ENCODE measurements at places on chromosomes 13 and 19. TPM values are rescaled to one million over a fixed set of nuclear protein-coding genes. Genes with fewer than 3 reads are reported as not detected.
A peak's percentile ranks its signal among the peaks of the same experiment; 100 is the strongest.

- DNase-seq = peak; percentile 12
Observed at GRCh38 chr13:81406639-81407292, 1065.8 kb upstream of the SPRY2 start.

GRCh38 chr13:46022481-46022880 lies 30.1 kb downstream of the ZC3H13 start:
- no peak for DNase-seq

GRCh38 chr13:73372666-73373627 lies 314.1 kb downstream of the KLF5 start:
- DNase-seq = no peak

NCCRP1 gene
- polyA plus RNA-seq = 0.33 TPM

DNA sequence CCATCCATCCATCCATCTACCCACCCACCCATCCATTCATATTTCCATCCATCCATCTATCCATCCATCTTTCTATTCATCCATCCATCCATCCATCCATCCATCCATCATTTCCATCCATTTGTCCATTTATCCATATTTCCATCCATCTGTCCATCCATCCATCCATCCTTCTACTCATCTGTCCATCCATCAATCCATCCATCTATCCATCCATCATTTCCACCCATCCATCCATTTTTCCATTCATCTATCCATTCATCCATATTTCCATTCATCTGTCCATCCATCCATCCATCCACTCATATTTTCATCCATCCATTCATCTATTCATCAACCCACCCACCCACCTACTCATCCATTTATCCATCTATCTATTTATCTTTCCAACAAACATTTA lies 229.6 kb downstream of the TEX29 start:
- no peak for DNase-seq

DNA sequence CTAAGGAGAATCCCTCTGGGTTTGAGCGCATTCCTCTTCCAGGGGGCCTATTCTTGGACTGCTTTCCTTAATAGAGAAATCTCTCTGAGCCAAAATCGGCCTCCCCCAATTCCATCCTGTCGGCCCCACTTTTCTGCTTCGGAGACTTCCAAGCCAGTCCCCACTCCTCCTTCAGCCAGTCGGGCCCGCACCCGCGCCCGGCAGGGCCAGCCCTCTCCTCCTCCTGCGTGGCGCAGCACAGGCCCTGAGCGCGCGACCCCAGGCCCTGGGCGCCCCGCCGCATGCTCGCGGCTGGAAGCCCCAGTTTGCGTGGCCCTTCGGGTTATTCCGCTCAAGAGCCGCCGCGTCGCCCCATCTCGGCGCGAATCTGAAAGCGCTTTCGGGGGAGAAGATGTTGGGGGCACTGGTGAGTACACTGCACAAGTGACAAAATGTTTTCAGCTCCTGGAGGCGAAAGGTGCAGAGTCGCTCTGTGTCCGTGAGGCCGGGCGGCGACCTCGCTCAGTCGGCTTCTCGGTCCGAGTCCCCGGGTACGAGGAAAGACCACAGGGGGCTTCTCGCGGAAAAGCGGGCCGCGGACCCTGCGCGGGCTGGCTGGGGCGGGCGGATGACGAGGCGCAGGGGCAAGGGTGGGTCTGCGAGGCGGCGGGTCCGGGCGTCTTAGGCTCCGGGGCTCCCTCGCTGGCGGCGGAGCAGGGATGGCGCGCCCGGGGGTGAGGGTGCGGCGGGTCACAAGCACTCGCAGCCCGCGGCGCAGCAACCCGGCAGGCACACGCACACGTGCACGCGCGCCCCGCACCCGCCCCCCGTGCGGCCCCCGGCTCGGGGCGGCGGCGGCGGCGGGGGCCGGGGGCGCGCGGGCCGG lies at the start of gene IL17D:
Gene IL17D (plus strand): TSS at position 785 of the 865 bp plus-strand sequence. CDS start 303 bp downstream, outside the sequence.
- no peak for DNase-seq

DNA sequence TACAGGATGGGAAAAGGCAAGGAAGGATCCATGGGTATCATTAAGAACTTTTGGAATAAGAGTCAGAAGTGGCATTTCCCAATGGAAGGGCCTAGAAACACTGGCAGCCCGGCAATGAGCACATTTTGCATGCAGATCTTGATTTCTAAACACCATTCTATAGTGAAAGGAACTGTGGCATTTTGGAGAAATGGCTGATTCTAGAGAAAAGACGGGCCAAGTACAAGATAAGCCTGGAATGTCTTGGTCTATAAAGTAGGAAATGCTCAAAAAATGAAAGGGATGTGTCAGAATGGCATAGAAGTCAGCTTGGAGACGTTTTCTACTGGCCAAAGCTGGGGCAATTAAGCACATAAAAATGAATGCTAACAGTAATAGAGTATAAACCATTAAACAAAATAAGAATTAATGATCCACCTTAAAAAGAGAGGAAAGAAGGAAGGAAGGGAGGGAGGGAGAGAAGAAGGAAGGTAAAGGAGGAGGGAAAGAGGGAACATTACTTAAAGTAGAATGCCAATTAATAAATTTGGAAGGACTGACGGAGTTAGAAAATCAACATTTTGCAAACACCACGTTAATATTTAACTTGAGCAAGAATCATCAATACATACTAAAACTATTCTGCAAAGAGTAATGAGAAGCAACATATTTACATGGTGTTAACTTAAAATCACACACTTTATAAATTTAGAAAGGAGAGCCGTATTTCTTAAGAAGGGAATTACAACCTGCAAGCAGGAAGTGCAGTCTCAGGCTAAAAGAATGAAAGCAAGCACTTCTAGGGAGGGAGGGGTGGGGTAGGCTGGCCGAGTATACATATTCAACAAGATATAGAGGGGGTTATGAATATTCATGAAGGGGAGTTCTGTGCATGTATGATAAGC lies 78.9 kb downstream of the ANKRD10 start:
- no peak for DNase-seq

CYP2S1 gene
- 68.1 TPM for polyA plus RNA-seq

- no peak for DNase-seq
Observed at GRCh38 chr13:37065890-37066526, 6.5 kb upstream of the SUPT20H start.

- no peak for DNase-seq
Observed at GRCh38 chr13:79360095-79360494, 46.0 kb downstream of the RBM26 start.

MAST3 gene
- 27.9 TPM for polyA plus RNA-seq

- DNase-seq = peak; percentile 58
Observed at GRCh38 chr19:14554382-14554812, 17.5 kb downstream of the NDUFB7 start.

- no peak for DNase-seq
Observed at GRCh38 chr19:18021121-18021755, 13.3 kb downstream of the ARRDC2 start.

- DNase-seq = peak; percentile 90
Observed at GRCh38 chr19:44752816-44753625, 4.5 kb downstream of the BCL3 start.

- no peak for DNase-seq
Observed at GRCh38 chr19:41457241-41457640, 14.3 kb downstream of the ERICH4 start.

DNA sequence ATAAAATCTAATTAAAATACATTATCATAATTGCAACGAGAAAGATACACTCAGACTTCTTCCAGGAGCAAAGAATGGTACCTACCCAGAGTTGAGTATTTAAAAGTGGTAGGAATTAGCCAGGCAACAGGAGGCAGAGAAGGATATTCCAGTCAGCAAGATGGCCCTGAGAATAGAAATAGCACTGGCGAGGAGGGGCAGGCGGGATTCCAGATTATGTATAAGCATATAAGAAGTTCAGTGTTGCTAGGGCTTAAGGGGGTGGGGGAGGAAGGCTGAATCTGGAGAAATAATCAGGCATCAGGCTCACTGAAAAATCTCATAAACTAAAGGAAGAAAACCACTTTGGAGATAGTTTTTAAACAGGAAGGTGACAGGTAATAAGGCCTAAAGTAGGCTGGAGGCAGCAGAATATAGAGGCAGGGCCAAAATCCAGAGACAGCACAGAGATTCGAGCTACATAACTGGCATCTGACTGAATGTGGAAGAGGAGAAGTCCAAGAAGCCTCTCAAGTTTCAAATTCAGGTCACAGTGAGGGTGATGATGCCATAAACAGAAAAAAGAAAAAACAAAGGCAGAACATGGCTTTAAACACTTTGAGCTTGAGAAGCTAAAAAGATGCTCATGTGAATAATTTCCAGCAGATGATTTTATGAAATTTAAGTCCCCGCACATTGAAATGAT lies 7.5 kb downstream of the KPNA3 start:
- no peak for DNase-seq

HCST gene
- polyA plus RNA-seq = 11.1 TPM

GRCh38 chr19:48394331-48395169 lies 1.1 kb downstream of the GRIN2D start:
- DNase-seq = no peak

FFAR1 gene
- polyA plus RNA-seq = 1.8 TPM

CBLC gene
- polyA plus RNA-seq = 49.5 TPM

DNA sequence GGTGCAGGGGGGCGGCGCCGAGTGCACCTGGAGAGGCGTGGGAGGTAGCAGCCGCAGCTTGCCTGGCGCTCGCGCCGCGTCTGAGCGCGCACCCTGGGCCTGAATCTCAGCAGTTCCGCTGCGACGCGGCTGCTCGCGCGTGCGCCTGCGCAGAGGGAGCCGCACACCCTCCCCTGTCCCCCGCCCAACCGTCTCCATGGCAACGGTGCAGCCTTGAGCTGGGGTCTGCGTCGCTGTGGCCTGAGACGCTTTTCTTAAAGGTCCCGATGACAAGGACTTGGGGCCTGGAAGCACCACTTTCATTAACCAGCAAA lies at the start of gene PNMA8B:
Gene PNMA8B (minus strand): TSS at position 82 of the 314 bp plus-strand sequence. CDS start 402 bp downstream, outside the sequence.
- DNase-seq = peak; percentile 62

DNA sequence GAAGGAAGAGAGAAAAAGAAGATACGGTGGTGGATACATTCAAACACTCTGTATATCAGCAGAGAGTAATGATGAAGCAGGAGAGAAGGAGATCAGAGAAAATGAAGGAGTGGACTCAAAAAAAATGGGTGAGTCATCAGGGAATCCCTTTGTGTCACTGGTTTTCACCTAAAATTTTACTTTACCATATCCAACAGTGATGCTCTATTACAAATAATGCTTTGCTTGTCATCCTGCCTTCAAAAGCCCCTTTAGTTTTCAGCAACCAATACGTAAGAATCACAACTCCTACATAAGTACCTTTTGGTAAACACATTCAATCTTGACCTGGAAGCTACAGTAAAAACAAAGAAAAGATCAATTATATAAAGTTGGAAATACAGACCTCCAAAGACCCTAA lies 88.8 kb downstream of the ENOX1 start:
- DNase-seq = no peak

OSCAR gene
- 0.31 TPM for polyA plus RNA-seq

DNA sequence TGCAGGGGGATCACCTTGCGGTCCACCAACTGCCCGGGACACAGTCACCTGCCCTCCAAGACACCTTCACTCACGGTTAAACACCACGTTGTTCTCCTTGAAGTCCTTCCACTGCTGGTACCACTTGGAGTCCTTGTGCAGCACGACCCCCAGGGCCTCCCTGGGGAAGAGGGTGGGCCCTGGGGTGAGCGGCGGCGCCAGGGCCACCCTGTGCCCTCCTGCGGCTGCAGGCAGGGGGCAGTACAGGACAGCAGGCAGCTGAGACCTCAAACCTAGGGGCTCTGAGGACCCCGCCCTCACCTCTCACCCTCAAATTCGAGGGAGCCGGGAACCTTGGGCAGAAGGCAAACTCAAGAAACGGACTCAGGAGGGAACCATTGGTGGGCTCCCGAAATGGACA lies 7.5 kb upstream of the CTXN1 start:
- no peak for DNase-seq

GRCh38 chr19:12636631-12637030 lies 25.9 kb downstream of the ZNF791 start:
- DNase-seq = no peak

DNA sequence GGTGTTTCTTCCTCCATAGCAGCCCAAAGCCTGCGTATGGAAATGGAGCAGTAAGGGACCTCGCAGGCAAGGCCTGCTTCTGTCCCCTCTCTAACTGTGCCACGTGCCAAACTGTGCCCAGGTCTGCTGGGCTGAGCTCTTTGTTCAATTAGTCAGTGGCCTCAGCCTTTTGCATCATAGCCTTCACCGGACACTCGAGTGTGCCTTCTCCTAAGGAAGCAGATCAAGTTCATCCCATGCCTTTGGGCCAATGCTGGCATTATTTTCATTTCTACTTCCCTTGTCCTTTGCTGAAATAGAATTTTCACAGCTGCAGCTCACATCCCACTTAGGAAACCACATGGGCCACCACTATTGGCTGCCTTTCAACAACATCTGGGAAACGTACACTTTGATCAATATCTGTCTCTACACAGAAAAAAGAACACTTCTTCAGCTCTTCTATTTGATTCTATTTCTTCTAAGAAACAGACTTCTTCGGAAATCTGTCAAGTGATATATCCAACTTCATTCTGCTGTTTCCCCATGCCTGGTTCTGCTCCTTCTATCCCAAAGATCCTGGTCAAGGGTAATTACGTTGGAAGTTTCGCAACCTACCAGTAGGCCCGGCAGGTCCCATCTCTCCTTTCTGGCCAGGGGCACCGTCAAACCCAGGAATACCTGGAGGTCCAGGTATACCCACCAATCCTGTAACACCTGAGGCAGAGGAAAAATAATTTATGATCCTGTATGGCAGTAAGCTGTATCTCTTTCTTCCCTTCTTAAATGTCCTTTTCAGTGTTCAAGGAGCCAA lies 143.9 kb downstream of the COL4A1 start:
- no peak for DNase-seq

LEUTX gene
- polyA plus RNA-seq = not detected

Measured in large intestine (tissue), 12 donors.